ENCODE measurements at places on chromosomes 3 and 15. TPM values are rescaled to one million over a fixed set of nuclear protein-coding genes. Genes with fewer than 3 reads are reported as not detected.

Gene CXCR6
- 3.4 TPM for total RNA-seq

Gene LNP1
- total RNA-seq: 2.5 TPM

Gene GP9
- total RNA-seq: not detected

Gene RLBP1
- total RNA-seq: not detected

Gene GOLGA6B
- total RNA-seq: not detected

DNA sequence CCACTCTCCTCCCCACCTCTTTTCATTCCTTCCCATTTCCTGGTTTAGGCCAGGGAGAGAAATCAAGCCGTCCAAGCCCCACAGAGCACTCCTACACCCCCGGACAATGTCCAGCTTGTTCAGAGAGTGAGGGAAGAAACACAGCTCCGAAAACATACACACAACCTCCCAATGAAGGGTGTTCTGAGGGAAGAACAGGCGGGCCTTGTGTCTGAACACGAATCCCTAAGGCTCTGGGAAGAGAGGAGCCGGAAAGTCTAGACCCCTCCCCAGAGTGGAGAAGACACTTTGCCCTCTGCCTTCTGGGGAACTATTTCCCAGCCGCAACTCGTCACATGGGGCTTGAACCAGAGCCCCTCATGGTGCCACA, 30.5 kb downstream of the ACAN start:
- no peak for DNase-seq

DNA sequence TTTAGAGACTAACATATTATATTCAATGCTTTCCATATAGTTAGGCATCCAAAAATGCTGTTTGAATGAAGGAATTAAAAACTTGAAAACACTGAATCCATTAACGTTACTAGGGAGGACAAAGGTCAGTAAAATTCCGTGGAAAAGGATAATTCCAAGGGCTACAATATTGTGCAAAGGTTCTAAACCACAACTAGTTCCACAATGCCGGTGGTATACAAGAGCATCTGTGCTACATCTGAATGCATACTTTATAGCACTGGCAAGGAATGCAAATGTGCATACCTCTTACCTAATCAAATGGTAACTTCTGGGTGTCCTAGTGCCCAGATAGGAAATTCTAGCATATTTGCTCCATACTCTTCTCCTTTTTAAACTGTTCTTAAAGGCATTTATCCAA, 2.2 kb downstream of the ICE2 start:
- no peak for DNase-seq

DNA sequence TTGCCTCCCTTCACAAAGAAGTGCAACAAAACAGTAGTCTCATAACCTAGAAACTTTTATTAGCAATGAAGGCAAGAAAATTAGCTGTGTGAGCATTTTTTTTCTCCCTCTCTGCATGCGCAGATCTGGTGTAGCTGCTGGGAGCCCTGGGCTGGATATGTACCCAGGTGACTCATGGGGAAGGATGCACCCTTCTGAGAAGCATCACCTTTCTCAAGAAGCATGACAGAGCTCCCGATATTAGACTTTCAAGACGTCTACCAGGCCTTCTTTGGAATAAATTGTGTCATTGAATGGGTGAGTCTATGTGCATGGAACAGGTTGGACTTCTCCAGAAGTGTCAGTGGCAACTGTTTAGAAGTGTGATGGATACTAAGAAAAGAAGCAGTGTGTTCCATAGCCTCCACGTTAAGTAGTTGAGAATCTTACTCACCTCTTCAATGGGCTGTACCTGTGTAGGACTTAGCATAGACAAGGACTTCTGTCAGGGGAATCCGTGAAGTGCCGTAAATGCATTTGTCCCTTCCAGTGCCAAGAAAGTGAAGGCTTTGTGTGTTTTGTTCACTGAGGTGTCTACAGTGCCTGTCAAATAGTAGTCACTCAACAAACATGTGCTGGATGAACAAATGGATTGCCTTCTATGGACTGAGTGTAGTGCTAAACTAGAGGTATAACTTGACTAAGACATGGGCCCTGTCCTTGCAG, 47.7 kb upstream of the RASGRP1 start:
- peak; percentile 77 for DNase-seq

DNA sequence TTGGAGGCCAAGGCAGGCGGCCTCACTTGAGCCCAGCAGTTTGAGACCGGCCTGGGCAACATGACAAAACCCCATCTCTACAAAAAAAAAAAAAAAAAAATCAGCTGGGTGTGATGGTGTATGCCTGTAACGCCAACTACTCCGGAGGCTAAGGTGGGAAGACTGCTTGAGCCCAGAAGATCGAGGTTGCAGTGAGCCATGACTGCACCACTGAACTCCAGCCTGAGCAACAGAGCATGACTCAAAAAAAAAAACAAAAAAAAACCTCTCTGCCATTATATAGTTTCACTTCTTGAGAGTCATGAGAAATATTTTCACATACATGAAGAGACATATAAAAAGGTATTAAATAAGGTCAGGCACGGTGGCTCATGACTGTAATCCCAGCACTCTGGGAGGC, 45.9 kb upstream of the CP start:
- no peak for DNase-seq

- DNase-seq: no peak
Observed at GRCh38 chr3:195809291-195809785, 2.4 kb downstream of the MUC4 start.

DNA sequence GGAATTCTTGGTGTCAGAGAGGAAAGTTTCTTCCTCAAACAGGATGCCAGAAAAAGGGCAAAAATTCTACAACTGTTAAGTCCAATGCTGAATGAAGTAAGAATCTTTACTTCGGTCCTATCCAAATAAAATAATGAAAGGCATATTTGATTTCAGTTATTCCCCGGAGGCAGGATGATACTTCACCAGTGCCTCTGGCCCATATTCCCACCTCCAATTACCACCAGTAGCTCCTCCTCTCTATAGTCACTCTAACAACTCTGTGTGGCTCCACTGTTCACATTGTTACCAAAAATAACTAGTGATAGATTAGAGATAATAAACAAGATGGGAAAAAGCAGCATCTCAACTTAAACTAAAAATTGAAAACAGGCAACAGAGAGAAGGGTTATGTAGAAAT, 20.7 kb downstream of the MAP1A start:
- no peak for DNase-seq

DNA sequence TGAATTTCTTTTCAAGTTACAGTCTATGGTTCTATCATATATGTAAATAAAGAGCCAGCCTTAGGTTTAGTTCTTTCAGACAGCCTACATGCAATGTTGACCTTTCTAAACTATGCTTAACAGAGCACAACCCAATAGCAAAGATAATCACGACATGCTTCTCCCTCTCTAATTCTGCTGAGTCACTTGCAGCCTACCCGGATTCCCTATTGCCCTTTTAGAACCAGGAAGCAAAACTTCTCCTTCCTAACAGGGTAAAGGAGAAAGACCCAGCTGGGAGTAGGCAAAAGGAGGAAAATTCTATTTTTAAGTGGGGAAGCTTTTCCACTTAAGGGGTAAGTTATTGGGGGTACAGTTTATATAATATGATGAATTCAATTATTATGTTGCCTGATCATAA, 79.3 kb downstream of the SLC7A14 start:
- DNase-seq: no peak

DNA sequence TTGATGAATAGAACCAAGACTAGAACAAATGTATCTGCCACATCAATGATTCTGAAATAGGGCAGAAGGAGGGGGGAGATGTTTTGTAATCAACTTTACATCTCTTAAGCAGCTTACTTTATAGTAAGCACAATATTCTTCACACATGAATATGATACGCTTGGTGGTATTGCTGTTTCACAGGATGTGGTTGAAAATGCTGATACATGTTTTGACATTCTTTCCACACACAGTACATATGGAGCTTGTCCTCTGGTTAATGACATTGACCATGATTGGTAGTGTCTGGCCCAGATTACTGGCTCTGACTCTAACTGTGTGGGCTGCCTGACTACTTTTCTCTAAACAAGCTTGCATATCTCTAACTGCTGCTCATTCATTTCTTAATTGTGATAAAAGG, 168.9 kb downstream of the KLHL25 start:
- peak; percentile 64 for DNase-seq

DNA sequence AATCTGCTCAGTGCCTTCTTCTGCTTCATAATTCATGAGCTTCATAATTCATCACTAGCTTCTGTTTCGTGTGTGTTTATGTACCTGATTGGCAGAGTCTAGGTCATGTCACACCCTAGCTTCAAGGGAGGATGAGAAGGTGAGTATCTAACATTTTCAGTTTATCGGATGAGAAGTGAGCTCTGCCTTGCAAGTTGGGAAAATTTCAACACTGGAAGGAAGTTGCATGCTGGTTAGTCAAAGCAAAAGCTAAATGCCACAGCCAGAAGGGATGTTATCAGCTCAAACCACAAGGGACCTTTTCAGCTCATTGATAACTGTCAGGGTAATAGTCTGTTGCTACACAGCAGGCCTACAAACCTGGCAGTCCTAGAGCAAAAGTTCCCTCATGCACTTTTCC, 7.3 kb upstream of the TNFSF10 start:
- peak; percentile 40 for DNase-seq

- DNase-seq: no peak
Observed at GRCh38 chr15:81115054-81115939, 18.8 kb upstream of the CFAP161 start.

DNA sequence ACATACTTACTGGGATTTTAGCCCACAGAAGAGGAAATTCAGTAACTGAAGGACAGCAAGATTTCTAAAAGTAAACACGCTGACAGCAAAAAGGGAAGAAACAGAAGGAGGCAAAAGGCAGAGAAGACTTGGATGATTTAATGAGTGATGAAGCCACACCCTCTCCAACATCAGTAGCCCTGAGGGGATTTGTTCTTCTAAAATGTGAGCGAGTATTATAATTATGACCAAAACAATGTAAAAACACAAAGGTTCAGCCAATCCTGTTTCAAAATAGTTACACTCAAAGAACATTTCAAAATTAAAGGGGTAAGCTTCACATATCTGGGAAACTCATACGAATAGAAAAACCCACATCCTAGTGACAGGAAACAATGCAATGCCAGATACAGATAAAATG, 25.0 kb downstream of the MCCC1 start:
- no peak for DNase-seq

DNA sequence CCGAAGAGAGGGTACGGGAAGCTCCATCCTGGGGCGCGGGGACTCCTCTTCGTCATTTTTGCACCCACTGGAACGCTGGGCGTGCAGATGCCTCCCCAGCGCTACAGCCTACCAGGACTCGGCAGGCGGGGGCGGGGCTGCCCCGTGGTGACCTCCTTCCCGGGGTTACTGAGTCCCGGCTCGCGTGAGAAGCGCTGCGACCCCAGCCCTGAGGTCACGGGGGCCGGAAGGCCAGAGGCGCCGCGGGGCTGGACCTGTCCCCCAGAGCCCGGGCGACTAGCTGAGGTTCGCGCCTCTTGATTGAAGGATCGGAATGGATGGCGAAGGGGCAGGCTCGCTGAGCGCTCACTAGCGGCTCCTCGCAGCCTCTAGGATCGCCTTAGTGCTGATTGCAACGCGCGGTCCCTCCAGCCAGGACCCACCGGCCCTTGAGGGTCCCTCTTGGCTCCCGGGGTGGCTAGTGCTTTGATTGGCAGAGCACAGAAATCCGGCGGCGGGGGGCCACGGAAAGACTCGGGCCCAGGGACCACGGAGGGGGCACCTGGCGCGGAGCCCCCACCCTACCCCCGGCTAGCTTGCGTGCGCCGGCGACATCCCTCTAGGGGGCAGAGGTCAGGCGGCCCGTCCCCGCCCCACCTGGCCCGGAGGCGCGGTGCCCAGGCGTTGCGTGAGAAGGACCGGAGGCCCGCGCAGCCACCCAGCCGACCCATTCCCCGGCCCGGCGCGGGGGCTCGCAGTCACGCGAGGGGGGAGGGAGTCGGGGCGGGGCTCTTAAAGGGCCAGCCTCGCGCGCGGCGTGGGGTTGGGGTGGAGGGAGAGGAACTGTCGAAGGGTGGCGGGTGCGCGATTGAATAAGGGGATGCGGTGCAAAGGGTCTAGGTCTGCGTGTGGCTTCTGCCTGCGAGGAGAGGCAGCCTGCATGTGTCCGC, 781 bp upstream of the CYP1A1 start:
- peak; percentile 77 for DNase-seq

- no peak for DNase-seq
Observed at GRCh38 chr3:74613521-74614106, 845 bp downstream of the CNTN3 start.

DNA sequence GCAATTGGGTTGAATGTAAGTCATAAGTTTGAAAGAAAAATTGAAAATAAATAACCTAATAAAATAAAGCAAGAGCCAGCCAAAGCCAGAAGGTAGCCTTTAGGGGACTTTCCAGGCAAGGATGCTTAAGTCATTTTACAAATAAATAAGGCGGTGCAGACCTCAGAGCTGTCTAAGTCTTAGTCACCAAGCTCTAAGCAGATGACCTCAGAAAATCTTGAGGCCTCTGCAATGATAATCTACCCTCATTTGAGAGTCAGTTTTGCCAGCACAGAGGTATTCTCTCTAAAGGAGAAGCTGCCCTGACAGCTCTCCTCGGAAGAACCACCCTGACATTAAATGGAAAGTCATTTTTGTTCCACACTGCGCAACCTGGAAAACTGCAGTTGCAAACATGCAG, 113.9 kb downstream of the OXNAD1 start:
- peak; percentile 68 for DNase-seq

GRCh38 chr3:30682434-30683155, 76.2 kb downstream of the TGFBR2 start:
- DNase-seq: no peak

DNA sequence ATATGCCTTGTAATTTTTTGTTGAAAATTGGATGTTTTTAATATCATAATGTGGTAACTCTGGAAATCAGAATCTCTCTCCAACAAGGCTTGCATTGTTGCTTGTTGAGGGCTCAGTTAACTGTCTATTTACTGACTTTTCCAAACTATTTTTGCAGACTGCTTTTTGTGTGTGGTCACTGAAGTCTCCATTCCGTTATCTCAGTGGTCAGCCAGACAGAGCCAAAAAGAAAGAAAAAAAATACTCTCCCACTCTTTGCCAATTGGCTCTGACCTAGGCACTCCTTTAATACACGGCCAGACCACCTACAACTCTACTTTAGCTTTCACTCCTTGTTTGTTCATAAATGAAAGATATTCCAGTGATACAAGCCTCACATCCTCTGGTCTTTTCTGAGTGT, 52.5 kb downstream of the IFT80 start:
- DNase-seq: no peak

Data from activated CD8-positive, alpha-beta T cell treated with anti-CD3 and anti-CD28 coated beads for 36 hours (primary cell).